ENCODE measurements at places on chromosomes 12 and 14.

GRCh38 chr14:69291396-69291795, 31.4 kb downstream of the GALNT16 start:
- no peak for DNase-seq

- DNase-seq = no peak
Measured at GRCh38 chr12:39383114-39383513, 59.8 kb downstream of the KIF21A start.

GRCh38 chr12:78036874-78037273, 206.2 kb downstream of the NAV3 start:
- no peak for DNase-seq

- DNase-seq = no peak
Measured at GRCh38 chr12:131315601-131316000, 361.9 kb downstream of the ADGRD1 start.

GRCh38 chr12:62963486-62964041, 28.6 kb upstream of the PPM1H start:
- DNase-seq = no peak

DNA sequence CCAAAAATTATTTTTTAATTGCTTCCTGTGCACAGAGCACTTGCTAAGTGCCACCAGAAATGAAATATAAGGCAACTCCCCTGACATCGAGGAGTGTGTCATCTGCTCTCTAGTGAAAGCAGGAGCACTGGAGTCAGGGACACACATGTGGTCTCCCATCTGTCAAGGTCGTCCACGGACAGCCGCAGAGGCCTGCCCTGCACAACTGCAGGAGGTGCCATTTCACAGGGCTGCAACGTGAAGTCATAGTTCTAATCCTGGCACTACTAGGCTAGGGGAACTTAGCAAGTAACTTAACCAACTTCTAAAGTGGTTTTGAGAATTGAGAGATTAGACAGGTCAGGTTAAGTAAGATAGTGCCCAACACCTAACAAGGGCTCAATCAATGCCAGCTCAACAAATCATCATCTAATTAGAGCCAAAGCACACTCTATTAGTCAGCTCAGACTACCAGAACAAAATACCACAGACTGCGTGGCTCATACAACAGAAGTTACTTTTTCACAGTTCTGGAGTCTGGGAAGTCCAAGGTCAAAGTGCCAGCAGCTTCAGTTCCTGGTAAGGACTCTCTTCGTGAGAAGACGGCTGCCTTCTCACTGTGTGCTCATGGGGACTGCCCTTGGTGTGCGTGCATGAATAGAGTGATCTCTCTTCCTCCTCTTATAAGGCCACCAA, 30.7 kb downstream of the FOXN3 start:
- no peak for DNase-seq

DNA sequence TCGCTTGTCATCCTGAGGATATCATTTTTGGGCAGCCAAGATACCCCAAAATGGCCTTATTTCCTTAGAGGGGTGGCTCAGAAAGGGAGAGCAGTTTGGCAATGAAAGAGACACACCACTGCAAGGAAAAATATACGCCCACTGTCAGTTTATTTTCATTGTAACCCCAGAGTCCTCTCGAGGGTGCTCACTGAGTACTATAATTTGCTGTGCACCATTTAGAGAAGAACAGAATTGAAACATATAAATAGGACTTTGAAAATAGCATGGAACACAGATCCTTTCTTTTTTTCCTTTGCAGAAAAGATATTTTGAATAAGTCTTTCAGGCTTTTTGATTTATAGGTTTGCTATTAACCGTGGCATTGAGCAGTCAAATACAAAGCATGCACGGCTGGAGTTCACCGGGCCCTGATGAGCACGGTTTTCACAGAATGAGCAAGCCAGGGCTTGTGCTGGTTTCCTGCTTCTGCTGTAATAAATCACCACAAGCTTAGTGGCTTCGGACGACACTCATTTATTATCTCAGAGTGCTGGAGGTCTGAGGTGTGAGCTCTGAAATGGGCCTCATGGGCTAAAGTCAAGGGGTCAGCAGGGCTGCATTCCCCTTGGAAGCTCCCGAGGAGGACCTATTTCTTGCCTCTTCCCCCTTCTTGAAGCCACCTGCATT, 152.3 kb downstream of the ZNF664 start:
- no peak for DNase-seq

DNA sequence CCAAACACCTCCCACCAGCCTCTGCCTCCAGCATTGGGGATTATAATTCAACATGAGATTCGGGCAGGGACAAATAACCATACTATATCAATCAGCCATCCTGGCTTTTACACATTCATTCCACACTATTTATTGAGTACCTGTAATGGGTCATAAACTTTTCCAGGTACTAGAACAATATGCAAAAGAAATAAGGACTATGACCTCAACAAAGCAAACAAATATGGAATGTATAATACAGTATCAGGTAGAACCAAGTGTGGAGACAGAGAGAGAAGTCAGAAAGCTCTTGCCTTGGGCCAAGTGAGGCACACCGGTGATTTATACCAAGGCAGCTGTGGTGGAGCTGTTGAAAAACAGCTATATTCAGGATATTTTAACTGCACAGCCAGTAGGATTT, 116.3 kb downstream of the TSPAN8 start:
- no peak for DNase-seq

DNA sequence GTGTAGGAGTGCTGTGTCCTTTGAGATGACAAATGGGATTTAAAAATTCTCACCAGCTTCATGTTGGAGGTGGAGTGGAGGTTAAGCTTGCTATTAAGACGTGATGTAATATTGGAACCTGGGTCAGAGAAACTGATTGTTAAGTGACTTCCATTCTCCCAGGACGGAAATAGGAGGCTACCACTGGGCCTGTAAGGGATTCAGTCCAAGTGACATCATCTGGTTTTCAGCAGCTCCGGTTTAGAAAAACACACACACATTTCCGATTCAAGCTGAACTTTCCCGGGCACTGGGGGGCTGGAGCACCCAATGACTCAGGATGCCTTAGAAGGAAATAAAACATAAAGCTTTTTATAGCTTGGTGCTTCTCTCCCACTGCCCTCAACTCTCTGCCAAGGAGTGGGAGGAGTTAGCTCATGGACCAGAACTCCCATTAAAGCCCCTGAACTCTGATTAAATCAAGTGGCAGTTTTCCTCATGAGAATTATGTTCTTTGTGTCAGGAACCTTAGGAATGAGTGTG, 12.4 kb downstream of the CALM1 start:
- DNase-seq = peak; percentile 96

DNA sequence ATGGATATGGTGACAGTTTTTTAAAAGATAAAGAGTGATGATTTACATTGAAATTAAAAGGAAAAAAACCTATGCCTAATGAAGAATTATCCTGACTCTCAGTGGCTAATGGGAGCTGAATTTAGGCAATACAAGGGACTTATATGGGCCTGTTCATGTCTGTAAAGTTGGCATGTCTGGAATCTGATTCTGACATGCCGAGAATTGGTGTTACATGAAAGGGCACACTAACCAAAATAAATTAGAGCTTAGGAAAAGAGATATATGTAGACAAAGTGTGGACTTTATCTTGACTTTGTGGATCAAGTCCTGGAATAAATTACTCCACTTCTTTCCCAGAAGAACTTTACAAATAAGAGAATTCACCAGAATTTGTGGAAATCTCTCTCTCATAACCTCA, 1.1 kb downstream of the TDG start:
- no peak for DNase-seq

DNA sequence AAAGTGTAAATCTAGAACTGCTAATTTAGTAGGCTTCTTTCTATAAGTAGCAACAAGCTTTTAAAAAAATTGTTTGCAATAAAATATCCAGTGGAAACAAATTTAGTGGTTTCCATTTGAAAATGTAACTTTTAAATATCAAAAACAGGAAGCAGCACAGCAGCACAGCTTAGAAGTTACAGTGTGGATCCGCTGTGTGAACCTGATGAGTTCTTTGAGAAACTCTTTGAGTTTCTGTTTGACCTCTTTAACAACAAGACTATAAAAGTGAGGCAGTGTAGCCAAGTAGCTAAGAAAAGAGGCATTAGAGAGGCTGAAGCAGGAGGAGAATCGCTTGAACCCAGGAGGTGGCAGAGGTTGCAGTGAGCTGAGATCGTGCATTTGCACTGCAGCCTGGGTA, 178.3 kb downstream of the NAV3 start:
- DNase-seq = no peak

DNA sequence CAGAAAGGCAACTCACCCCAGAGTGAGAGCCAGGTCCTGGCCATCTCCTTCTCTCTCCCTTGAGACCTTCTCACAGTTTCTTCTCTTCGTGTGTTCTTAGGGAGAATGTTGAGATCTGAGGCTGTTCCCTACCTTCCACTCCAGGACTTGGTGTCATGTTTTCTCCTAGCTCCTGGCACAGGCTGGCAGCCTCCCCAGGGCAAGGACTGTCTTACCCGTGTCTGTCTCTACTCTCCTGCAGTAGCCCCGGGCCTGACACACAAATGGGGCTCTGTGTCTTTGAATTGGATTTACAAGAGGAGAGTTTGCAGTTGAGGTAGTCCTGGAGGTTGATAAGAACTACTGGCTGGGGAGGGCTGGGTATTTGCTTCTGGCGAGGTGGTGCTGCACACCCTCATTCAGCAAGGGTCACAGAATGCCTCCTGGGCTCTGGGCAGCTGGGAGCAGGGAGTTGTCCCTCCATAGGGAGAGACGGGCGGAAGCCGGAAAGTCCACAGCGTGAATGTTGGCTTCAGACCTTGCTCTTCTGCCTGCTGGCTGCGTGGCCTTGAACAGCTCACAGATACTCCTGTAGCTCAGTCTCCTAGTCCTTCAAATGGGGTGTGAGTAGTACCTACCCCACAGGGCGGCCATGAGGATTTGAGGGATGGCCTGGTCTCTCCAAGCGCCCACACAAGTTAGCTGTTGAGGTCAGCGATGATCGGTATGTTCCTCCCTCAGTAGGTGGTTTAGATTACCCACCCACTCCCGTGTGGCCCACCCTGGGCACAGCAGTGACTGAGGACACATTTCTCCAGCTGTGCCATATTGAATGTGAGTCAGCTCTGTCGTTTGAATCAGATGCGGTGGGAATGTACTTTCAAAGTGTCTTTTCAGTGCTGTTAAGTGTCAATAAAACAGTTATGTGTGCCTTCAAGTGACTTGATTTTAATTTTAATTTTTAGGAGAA, 10.2 kb downstream of the EP400 start:
- DNase-seq = no peak

GRCh38 chr14:90924621-90925340, 108.6 kb upstream of the TTC7B start:
- peak; percentile 43 for DNase-seq

DNA sequence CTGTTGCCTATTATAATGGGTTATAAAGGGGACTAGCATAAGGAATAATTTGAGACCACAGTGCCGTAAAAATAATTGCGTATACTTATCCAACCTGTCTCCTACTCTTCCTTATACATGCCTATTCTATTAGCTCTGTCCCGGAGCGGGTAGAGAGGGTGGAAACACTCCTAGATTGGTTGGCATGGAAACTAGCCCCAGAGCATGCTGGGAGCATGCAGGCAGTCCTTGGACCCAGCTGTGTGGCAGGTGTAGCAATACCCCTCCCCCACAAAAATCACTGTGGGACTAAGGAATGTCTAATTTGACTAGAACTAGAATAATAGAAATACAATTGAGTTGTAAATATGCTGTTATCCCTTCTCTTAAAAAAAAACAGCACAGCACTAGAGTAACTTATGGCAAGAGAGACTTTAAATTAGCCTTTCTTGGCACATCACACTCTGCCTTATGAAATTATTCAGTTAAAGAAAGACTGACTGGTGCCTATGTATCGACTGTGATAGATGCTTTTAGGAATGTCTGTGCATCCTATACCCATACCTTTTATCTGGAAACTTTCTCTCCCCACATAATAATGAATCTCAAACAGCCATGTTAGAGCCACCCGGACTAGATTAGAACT, 244.0 kb upstream of the DAAM1 start:
- no peak for DNase-seq

DNA sequence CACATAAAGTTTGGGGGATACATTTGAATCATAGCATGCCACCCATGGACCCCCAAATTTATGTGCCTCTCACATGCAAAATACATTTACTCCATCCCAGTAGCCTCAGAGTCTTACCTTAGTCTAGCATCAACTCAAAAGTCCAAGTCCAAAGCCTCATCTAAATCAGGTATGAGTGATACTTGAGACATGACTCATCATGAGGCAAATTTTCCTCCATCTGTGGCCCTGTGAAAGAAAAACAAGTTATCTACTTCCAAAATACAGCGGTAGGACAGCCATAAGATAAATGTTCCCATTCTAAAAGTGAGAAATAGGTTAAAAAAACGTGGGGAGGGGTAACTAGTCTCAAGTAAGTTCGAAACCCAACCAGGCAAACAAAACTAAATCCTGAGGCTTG, 444.2 kb downstream of the SNAPC1 start:
- DNase-seq = no peak

DNA sequence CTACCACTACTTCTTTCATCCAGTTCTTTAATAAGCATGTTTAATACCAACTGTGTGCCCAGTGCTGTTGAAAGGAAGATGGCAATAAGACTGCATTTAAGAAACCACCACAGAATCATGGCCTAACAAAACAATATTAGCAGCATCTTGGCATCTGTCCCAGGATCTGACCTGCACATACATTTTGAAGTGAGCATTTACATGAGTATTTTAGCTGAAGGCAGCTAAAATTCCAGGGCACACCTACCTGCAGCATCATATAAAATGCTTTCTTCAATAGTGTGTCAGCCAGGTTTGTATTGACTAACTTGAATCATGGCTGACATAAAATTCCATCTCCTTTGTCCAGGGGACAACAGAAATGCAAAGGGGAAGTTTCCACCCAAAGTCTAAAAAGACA, 65.0 kb upstream of the ARHGAP5 start:
- DNase-seq = no peak

- DNase-seq = no peak
Measured at GRCh38 chr12:84643993-84644392, 268.6 kb downstream of the SLC6A15 start.

DNA sequence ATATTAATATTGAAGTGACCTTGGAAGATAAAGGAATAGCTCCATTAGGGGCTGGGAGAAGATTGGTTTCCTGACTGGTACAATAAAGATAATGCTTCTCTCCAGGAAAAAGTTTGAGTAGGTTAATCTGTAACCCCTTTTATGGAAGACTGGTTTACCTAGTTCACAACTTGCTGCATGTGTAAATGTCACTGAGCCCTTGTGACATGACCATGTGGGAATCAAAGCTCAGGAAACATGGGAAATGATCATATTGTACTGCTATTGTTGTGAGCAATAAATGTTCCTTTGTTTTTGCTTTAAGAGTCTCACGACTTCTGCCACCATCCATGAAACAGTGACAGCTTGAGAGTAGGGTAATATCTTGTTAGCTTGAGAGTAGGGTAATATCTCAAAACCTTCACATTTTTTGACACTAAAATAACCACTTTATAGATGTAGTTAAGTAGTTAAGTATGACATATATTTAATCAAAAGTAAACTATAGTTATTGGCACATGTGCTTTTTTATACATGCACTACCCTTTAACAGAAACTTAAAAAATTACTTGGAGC, 1338.6 kb downstream of the FSCB start:
- DNase-seq = no peak
